ENCODE measurements at places on chromosomes 3 and 15. TPM values are rescaled to one million over a fixed set of nuclear protein-coding genes. Genes with fewer than 3 reads are reported as not detected.

RYK gene
- 7.8 TPM for total RNA-seq

RBP2 gene
- total RNA-seq: not detected

GOLGA6A gene
- total RNA-seq: not detected

GOLGA6B gene
- total RNA-seq: not detected

ECE2 gene
- total RNA-seq: not detected

CHL1 gene
- total RNA-seq: not detected

GRCh38 chr3:113436809-113437208 is 4.5 kb downstream of the CFAP44 start:
- H3K4me3 ChIP-seq: no peak overlapping the region
- no peak for DNase-seq
- H3K36me3 ChIP-seq: peaks cover 3% of the 10 kb centered on the region
- H3K27me3 ChIP-seq: no peaks in the 10 kb centered on the region
- peaks cover under 1% of the 10 kb centered on the region for H3K4me1 ChIP-seq

- peak overlapping the region; percentile 28 for H3K27ac ChIP-seq
- peaks cover 36% of the 10 kb centered on the region for H3K4me1 ChIP-seq
- no peak for DNase-seq
- peaks cover 48% of the 10 kb centered on the region for H3K36me3 ChIP-seq
Measured at GRCh38 chr3:42552830-42553229, 28.9 kb downstream of the SEC22C start.

DNA sequence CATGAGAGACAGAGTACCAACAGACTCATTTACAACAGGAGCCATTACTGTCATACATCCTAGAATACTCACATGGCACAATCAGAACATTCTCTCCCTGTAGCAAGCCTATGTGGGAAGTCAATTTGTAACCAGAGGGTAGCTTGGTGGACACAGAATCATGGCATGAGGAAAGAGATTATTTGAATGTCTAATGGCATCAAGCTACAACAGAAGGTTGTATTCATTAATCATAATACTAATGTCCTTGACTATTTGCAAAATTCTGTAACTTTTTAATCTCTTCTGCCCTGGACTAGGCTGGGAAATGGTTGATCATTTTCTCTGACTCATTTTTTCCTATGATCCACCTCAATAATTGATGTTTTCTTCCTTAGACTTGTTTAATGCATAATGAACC is 345.2 kb upstream of the IL12A start:
- no peaks in the 10 kb centered on the region for H3K4me1 ChIP-seq
- H3K27me3 ChIP-seq: no peaks in the 10 kb centered on the region
- no peaks in the 10 kb centered on the region for H3K36me3 ChIP-seq
- H3K4me3 ChIP-seq: no peak overlapping the region

DNA sequence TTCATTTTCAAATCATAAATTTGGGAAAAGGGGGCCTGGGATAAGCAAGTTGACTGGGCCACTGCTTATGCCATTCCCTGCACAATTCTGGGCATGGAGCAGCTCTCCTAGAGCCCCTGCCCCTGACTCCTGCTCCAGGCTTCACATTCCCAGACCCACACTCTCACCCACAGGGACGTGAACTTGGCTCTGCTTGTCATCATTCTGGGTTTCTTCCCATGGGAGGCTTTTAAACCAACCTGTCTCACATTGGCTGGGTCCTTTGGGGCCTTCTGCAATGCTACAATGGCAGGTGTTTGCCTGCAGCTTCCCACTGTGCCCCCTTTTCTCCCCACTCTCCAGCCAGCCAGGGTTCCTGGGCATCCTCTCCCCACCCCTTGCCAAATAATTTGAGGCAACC is 49.1 kb downstream of the CYP19A1 start:
- peaks cover 9% of the 10 kb centered on the region for H3K27me3 ChIP-seq
- no peaks in the 10 kb centered on the region for H3K36me3 ChIP-seq
- no peak for DNase-seq
- no peak overlapping the region for H3K4me3 ChIP-seq
- no peak overlapping the region for H3K27ac ChIP-seq

- H3K36me3 ChIP-seq: peaks cover 9% of the 10 kb centered on the region
- no peak overlapping the region for H3K4me3 ChIP-seq
- H3K27ac ChIP-seq: no peak overlapping the region
- DNase-seq: no peak
- H3K27me3 ChIP-seq: no peaks in the 10 kb centered on the region
- H3K4me1 ChIP-seq: peaks cover 8% of the 10 kb centered on the region
Measured at GRCh38 chr3:196894557-196895295, 27.0 kb downstream of the SENP5 start.

- peaks cover 26% of the 10 kb centered on the region for H3K27me3 ChIP-seq
- no peak overlapping the region for H3K4me3 ChIP-seq
- no peak for DNase-seq
- no peaks in the 10 kb centered on the region for H3K36me3 ChIP-seq
- H3K4me1 ChIP-seq: no peaks in the 10 kb centered on the region
Measured at GRCh38 chr3:159902546-159903314, 85.9 kb upstream of the IL12A start.

DNA sequence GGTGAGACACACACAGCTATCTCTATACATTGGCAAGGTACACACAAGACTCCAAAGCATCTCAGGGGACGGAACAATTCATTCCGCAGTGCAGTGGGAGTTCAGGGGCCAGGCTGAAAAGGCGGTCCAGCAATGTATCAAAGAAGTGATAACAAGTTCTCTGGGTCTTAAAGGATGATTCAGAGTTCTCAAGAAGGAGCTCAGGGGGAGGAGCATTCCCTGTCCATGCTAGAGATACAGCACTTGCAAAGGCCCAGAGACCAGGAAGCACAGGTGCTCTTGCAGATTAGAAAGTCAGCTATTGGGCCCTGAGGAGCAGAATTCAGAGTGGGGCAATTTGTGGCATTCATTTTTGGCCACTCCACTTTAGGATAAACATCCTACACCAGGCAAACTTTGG is 34.9 kb downstream of the MECOM start:
- no peak overlapping the region for H3K4me3 ChIP-seq
- peaks cover 5% of the 10 kb centered on the region for H3K27me3 ChIP-seq
- no peaks in the 10 kb centered on the region for H3K36me3 ChIP-seq
- H3K27ac ChIP-seq: no peak overlapping the region
- H3K4me1 ChIP-seq: no peaks in the 10 kb centered on the region
- no peak for DNase-seq

DNA sequence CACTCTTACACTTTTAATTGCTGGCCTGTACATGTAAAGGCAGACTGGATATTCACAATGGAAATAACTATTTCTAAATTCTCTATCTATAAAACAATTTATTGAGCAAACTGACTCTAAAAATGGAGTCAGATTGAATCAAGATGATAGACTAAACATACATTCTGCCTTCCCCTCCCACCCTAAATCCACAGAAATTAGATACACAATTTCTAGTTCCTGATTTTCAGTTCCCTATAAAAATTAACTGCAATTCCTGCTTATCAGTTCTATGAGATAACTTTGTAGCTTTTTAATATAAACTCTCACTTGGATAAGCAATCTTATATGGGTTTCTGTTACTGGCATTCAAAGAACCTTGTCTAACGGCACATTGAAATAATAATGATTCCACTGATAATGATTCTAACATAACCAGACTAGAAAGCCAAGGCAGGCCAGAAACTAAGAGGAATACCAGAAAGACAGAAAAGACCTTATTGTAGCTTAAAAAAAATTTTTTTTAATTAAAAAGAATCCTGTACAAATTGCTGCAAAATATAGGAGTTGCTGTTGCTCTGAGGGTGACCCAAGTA is 33.1 kb downstream of the TBC1D5 start:
- H3K4me1 ChIP-seq: no peaks in the 10 kb centered on the region
- DNase-seq: no peak
- H3K27me3 ChIP-seq: no peaks in the 10 kb centered on the region
- no peak overlapping the region for H3K4me3 ChIP-seq
- H3K27ac ChIP-seq: no peak overlapping the region

DNA sequence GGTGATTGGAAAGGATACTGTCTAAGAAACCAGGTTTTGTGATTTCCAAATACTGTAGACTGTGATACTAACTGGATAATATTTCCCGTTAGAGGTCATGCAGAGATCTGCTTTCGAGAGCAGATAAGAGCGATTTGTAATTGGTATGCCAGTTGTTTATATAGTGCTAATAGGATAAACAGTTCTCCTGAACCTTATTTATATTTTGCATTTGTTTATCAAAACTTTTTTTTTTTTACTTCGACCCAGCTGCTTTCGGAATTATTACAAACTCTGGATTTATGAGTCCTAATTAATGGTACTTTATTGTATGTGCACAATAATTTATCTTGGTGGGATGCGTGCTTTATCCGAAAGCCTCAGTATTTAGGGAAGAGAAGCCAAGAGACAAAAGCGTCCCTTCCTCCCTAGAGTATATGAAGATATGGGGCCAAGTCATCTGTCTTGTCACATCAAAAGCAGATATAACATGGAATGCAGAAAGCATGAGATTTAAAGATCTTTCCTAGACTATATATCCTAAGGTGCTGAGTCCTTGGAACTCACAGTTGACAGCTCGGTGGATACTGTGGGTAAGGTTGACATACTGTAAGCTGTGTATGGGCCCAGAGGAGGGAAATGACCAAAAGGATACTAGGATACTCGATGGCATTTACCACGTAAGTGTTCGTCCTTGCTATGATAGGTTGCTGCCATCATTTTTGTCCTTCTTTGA is 62.2 kb downstream of the SMAD6 start:
- H3K36me3 ChIP-seq: no peaks in the 10 kb centered on the region
- no peak overlapping the region for H3K27ac ChIP-seq
- H3K4me3 ChIP-seq: no peak overlapping the region
- no peak for DNase-seq
- peaks cover 8% of the 10 kb centered on the region for H3K4me1 ChIP-seq
- peaks cover 52% of the 10 kb centered on the region for H3K27me3 ChIP-seq

Data from activated CD4-positive, alpha-beta T cell treated with anti-CD3 and anti-CD28 coated beads, Interleukin-2, amount 10 ng/mL, durations not matched to agents 7 days and 5 days (primary cell).